ENCODE measurements at places on chromosomes 5 and 9. TPM values are rescaled to one million over a fixed set of nuclear protein-coding genes. Genes with fewer than 3 reads are reported as not detected.

DNA sequence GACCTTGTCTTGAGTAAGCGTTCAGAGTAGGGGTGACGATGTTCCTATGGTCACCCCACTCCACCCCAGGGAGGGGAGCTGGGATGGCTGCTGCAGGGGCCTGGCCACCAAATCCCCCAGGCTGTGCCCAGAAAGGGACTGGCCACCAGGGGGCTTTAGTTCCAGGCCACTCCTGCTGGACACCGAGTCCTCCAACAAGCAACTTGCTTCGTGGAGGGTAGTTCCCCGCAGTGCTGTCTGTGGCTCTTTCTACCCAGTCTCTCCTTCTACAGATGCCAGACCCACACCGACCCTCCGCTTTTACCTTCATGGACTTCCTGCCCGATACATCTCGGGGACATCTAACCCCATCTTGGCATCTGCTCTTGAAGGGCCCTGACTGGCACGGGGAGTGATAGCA, 35.7 kb upstream of the GABRP start:
- H3K27me3 ChIP-seq: no peaks in the 10 kb centered on the region
- H3K4me1 ChIP-seq: peaks cover 6% of the 10 kb centered on the region
- DNase-seq: no peak
- no peaks in the 10 kb centered on the region for H3K36me3 ChIP-seq
- H3K27ac ChIP-seq: no peak overlapping the region

DNA sequence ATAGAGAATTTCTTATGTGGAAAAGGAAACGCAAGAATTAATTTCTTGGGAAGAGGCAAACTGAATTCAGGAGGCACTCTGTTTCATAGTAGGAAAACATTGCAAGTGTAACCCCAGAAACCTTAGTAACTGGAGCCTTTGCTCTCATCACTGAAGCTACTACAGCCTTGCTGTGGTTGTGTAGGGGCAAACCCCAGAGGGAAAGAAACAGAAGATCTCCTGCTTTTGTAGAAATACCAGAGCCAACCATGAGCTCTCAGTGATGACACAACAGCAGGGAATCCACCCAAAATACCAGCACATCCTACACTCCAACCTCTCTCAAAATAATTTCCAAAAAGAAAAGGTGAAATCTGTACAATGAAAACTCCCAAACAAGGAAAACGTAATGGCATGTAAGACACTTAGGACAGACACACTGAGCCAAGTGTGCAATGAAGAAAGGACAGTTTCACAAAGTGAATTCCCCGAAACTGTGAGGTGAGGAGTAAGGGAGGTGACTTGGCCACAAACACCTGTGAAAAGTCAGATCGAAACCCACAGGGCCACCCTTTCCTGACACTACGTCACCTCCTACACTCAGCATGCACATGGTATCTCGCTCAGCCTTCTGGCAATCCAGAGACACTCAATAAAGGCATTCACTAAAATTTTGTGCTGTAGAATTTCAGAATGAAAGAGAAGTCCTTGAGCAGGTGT, 8.5 kb upstream of the ACSL6 start:
- no peaks in the 10 kb centered on the region for H3K4me1 ChIP-seq
- H3K36me3 ChIP-seq: no peaks in the 10 kb centered on the region
- peaks cover 45% of the 10 kb centered on the region for H3K27me3 ChIP-seq

DNA sequence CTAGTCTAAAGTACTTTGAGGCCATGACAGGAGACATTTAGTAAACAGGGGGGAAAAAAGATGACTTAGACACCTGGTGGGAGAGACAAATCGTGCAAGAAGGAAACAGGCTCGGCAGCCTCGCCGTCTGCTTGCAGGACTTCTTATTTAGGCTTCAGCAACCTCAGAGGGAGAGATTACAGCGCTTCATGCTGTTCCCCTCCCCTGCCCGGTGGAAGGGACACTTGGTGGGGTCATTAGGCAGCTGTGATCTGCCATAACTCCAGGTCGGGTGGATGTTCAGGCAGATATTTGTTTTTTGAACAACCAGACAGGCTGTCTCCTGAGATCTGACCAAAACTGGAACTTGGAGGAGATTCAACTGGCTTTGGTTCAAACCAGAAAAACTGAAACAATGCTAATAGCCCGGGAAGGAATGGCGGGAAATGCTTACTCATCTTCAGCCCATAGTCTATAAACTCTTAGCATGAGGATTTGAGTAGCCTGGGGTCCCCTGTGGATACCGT, 38.1 kb upstream of the CD180 start:
- no peaks in the 10 kb centered on the region for H3K36me3 ChIP-seq
- peaks cover 34% of the 10 kb centered on the region for H3K4me1 ChIP-seq
- no peaks in the 10 kb centered on the region for H3K27me3 ChIP-seq
- H3K27ac ChIP-seq: peak overlapping the region; percentile 70
- no peak for DNase-seq

GRCh38 chr9:102778746-102779145, 216.4 kb upstream of the CYLC2 start:
- no peaks in the 10 kb centered on the region for H3K4me1 ChIP-seq
- H3K27me3 ChIP-seq: no peaks in the 10 kb centered on the region
- H3K36me3 ChIP-seq: no peaks in the 10 kb centered on the region
- H3K27ac ChIP-seq: no peak overlapping the region
- no peak for DNase-seq
- H3K4me3 ChIP-seq: no peak overlapping the region

GRCh38 chr5:143124593-143124992, 278.9 kb downstream of the NR3C1 start:
- H3K27ac ChIP-seq: no peak overlapping the region
- H3K27me3 ChIP-seq: no peaks in the 10 kb centered on the region
- H3K36me3 ChIP-seq: no peaks in the 10 kb centered on the region
- peaks cover 25% of the 10 kb centered on the region for H3K4me1 ChIP-seq
- DNase-seq: no peak

The EIF4EBP3 gene
- 2.7 TPM for total RNA-seq

Data from hepatocyte (in vitro differentiated cells).